Tracheal epithelial cell (primary cell): ENCODE measurements at places on chromosomes 13 and 19. TPM values are rescaled to one million over a fixed set of nuclear protein-coding genes. Genes with fewer than 3 reads are reported as not detected.

PTGIR gene
- not detected in 2 replicates for total RNA-seq

GTF3A gene
- total RNA-seq, result 135 and 150 TPM in 2 replicates

SBK2 gene
- total RNA-seq, result 0.72 TPM in 1 of 2 replicates, not detected in the other

GDF15 gene
- total RNA-seq, result 79.5 and 141 TPM in 2 replicates

WDR87 gene
- under 0.01 TPM in 1 of 2 replicates, not detected in the other for total RNA-seq

ZNF333 gene
- total RNA-seq, result 4.5 and 6.7 TPM in 2 replicates

TMEM272 gene
- total RNA-seq, result under 0.01 TPM in 1 of 2 replicates, not detected in the other

FOXA3 gene
- total RNA-seq, result 0.24 TPM in 1 of 2 replicates, not detected in the other

DHDH gene
- total RNA-seq, result 6.4 and 8.4 TPM in 2 replicates

SLITRK5 gene
- total RNA-seq, result under 0.01 TPM in 2 replicates

STOML3 gene
- not detected in 2 replicates for total RNA-seq
